T follicular helper cell (primary cell): ENCODE measurements at places on chromosomes 16 and 17.

GRCh38 chr17:61135782-61136181 lies 263.9 kb upstream of the TBX2 start:
- no peak for DNase-seq

DNA sequence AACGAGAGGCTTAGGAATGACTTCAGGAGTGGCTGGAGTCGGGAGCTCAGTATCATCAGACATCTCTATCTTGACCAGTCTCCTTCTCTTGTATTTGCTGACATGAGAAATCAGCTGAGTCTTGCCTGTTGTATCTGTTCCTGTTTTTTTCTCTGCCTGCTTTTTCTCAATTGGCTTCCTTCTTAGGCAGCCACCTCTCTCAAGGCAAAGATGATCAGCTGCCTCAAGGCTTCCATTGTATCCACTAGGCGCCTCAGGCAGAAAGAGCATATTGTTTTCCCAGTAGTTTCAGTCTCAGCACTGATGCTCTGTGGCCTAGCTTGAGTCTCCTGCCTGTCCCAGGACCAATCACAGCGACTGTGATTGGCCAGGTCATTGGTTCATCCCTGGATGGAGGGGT lies 306.2 kb downstream of the CPPED1 start:
- DNase-seq = no peak

DNA sequence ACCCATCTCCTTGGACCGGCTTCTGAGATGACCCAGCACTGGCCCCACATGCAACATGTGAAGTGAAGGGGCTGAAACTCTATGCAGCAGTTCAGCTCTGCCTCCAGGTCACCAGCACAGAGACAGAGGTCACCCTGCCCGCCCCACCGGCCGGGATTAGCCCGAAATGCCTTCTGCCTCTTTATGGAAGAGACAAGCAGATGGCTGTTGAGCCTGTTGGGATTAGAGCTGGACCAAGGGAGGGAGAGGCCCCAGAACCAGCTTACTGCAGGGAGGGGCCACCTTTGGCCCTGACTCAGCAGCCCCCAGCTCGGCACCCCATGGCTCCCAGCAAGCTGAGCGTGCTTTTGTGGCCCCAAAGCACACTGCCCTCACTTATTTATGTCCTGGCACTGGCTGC lies 5.7 kb downstream of the AIPL1 start:
- DNase-seq = no peak

DNA sequence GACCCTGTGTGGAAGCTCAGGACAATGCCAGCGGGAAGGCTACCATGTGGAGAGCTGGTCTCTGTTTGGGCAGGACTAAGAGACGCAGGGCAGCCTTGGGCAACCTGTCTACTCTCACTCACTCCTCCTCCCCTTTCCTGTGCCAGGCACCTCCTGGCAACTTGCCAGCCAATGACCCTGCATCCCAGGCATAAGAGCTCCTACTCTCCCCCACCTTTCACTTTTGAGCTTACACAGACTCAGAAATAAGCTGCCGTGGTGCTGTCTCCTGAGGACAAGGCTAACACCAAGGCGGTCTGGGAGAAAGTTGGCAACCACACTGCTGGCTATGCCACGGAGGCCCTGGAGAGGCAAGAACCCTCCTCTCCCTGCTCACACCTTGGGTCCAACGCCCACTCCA lies 2.6 kb downstream of the HBM start:
- DNase-seq = no peak

DNA sequence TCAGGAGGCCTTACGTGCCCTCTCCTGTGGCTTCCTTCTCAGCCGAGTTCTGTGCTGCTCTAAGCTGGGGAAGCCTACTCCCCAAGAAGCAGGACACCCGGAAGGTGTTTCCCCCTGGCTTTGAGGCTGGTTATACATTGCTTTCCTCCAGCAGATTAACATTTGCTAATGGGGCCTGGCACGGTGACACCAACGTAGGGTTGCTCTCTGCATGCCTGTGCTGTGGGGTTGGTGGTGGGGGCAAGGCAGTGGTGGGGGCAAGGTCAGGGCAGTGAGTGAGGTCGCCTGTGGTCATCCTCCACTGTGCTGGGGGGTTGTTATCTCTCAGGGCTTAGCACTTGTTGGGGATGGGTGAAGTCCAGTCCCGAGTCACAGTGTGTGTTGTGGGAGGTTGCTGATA lies 4.2 kb downstream of the USP6 start:
- no peak for DNase-seq

- no peak for DNase-seq
These were observed 1570.6 kb upstream of the GOT2 start for GRCh38 chr16:60304720-60305119.

GRCh38 chr16:67019171-67019570 lies 9.8 kb upstream of the CBFB start:
- DNase-seq = no peak

DNA sequence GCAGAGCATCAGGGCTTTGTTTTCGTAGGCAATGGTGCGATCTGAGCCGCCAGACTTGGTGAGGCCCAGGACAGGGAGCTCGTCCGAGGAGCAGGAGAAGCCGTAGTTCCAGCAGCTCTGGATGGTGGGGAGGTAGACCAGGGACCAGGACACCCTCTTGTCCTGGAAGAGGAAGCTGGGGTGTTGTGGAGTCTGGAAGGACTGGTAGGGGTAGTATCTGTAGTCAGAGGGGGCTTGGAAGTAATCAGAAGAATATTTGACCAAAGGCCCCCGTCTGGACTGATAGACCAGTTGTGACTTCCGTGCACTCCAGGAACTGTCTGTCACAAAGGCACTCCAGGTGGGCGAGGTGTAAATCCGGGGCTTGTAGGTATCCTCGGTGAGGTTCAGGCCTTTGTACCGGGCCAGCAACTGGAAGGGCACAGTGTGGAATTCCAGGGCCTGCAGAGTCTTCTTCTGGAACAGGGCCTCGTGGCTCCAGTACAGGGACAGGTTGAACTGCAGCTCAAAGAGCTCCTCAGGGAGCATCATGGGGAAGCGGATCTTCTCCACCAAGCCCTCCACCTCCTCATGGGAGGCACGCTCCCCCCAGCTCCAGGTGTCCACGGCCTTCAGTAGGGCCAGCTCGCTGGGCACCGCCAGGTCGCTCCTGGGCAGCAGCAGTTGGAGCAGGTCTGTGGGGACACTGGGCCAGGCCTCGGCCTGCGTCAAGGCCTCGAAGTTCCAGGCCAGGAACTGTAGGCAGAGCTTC lies 7.8 kb downstream of the LGALS3BP start:
- no peak for DNase-seq

- DNase-seq = no peak
These were observed 4.3 kb upstream of the C16orf92 start for GRCh38 chr16:30018731-30019158.

DNA sequence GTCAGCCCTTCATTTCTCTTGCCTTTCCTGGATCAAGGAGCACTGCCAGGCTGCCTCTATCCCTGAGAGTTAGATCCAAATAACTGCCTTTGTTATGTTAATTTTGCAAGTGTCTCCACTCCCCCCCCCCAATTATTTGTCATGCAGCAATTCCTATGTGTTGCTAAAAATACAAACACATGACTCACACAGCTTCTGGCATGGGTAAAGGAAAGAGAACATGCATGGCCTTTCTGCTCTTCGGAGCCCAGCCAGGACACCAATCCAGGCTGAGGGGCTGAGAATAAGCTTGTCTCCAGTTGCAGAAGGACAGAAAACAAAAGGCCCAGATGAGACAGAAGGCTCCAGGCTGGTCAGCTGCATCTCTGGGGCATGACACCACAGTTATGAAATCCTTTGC lies 148.0 kb upstream of the TNRC6C start:
- DNase-seq = no peak

- no peak for DNase-seq
These were observed 31.0 kb upstream of the ARL4D start for GRCh38 chr17:43367737-43368242.

DNA sequence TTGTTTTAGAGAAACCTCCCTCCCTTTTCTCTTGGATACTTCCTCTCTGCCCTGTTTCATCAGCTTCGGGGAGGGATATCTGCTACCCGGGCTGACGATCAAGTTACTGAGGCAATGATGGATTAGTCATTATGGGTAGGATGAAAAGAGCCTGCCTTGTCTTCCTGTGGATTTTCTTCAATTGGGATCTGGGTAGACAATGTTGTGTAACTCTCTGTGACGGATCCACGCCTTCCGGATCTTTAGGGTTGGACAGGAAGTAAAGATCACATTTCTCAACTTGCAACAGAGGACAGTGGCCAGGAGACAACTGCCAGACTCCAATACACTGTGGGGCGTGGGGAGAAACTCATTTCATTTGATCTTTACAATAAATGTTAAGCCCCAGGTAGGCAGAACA lies 11.3 kb upstream of the CHST6 start:
- no peak for DNase-seq

DNA sequence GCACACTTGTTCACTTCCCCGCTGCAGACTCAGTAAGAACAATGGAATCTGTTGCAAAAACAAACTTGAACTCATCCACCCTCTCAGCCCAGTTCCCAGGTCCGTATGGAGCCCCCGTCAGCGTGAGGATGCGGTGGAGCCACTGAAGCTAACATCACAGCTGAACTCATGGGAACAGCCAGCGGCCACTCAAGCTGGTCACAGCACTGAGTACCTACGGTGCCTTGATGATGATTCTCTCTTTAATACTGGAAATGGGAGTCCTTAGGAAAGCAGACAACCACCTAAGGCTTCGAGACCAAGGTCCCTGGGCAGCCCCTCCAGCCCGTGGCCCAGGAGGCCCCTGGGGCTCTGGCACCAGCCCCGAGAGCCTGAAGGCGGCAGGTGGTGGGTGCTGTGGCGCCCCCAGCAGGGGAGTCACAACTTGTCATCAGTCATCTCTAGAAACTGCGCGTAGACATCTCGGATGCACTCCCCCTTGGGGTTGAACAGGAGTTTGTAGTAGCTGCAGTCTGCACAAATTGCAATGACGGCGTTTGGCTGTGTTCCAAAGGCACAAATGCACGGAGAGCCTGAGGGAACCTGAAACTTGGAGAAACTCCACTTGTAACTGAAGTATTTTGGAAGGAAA lies 31.0 kb upstream of the RHOT1 start:
- peak; percentile 12 for DNase-seq

- DNase-seq = no peak
These were observed 28.9 kb downstream of the ADCY9 start for GRCh38 chr16:4087099-4087885.

GRCh38 chr16:85046472-85046916 lies 18.9 kb downstream of the KIAA0513 start:
- DNase-seq = no peak
